ENCODE measurements at places on chromosomes 11 and 22.

GRCh38 chr22:35204807-35205775 is 52.2 kb upstream of the HMGXB4 start:
- no peak for DNase-seq

GRCh38 chr11:776561-777287 is 563 bp downstream of the GATD1 start:
- DNase-seq, result no peak

GRCh38 chr22:25987948-25988347 is 181.3 kb upstream of the SEZ6L start:
- no peak for DNase-seq

GRCh38 chr11:34464591-34465051 is 25.9 kb downstream of the CAT start:
- DNase-seq, result no peak

GRCh38 chr11:113043698-113044097 is 82.5 kb downstream of the NCAM1 start:
- no peak for DNase-seq

- no peak for DNase-seq
Measured at GRCh38 chr22:49087198-49087597, 740.5 kb downstream of the BRD1 start.

All from T-helper 2 cell treated with Interferon-gamma antibody and Interleukin-4, amounts not matched to agents 5 μg/mL and 100 μg/mL, for 36 hours (primary cell).